Activated CD4-positive, alpha-beta T cell treated with anti-CD3 and anti-CD28 coated beads for 24 hours (primary cell): ENCODE measurements at places on chromosomes 5 and 9.

GRCh38 chr9:126497660-126498275, 116.0 kb upstream of the LMX1B start:
- no peak for DNase-seq

DNA sequence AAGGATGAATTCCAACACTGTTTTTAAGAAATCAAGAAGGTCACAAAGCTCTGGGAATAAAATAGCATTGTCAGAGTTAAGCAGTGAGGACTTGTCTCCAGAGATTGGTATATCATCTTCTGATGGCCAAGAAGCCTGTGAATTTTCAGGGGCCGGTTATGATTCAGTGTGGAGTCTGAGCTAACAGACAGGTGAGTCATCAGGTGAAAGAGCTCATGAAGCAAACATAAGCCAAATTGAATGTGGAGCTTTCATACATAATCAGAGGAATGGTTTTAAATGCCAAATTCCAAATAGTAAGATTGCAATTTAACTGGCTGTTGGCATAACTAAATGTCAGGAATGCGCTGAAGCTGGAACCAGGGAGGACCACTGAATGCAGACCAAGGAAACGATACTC, 494.2 kb downstream of the MTRR start:
- DNase-seq: no peak

GRCh38 chr5:82054004-82054710, 82.3 kb downstream of the ATG10 start:
- DNase-seq: no peak

DNA sequence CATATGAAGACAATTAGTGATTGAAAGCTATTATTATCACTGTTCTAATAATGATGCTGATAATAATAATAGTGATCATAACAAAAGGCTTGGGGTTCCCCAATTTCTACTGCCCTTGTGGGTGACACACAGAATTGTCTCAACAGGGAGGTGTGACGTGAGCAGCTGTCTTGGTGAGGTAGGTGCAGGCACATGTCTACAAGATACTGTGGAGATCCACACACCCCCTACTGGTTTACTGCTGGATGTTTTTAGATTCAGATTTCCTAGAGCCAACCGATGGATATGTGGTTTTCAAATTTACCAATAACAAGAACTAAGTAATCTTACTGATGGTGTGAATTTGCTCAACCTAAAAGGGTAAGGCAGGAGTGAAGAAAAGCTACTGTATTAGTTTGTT, 139.0 kb downstream of the TARS1 start:
- DNase-seq: no peak

DNA sequence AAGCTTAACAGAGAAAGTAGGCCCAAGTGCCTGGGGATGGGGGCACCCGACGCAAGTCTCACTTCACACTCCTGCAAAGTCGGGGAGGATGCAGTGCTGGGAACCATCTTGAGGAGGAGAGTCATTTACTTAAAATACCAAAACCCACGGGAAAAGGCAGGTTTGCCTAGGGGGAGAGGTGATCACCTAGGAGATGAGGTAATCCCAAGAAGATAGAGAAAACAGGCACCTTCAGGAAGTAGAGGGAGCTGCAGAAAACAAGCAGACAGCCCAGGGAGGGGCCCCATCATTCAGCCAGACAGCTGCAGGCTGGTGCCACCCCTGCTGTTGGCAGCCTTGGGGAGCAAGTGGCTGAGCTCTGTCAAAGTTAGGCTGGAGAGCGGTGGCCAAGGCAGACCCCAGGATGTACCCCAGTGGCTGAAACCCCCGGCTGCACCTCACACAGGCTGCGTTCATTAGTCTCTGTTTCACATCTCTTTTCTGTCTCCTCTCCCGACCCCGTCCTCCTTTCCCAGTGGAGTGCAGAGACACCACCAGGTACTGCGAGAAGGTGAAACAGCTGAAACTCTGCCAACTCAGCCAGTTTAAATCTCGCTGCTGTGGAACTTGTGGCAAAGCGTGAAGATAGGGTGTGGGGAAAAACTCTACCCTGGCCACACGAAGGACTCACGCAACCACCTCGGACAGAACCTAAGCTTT, 124.9 kb downstream of the SAXO1 start:
- DNase-seq: no peak

GRCh38 chr9:34413231-34413852, 36.6 kb upstream of the MYORG start:
- peak; percentile 19 for DNase-seq

GRCh38 chr9:87812375-87813118, 70.1 kb upstream of the SPATA31E1 start:
- DNase-seq: peak; percentile 21

DNA sequence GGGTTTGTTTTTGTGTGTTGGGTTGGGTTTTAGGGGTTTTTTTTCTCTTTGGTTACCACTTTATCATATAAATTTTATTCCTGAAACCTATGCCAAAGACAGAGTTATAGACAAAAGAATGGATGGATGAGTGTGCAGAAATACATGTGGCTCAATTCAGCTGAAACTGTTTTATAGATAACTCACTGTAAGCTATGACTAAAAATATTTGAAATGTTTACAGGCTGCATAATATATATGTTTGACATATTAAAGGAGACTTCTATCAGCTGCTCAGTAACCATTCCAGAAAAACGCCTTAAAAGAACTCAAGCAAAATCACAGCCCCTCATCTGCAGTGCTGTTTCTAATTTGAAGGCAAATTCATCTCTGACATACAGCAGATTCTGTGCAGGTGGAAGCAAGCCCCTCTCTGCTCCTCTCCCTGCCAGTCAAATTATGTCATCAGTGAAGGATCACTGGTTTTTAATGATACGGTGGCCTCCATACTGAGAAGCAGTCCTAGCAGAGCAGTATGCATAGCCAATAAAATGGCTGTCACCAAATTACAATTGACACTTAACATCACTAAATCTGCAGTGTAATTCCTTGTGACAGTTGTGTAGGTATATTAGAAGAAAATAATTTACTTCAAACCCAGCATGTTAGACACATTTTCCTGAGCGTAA, 301.6 kb downstream of the NR2F1-AS1 start:
- no peak for DNase-seq

- DNase-seq: no peak
Observed at GRCh38 chr9:124454791-124455443, 4.7 kb downstream of the ADGRD2 start.

DNA sequence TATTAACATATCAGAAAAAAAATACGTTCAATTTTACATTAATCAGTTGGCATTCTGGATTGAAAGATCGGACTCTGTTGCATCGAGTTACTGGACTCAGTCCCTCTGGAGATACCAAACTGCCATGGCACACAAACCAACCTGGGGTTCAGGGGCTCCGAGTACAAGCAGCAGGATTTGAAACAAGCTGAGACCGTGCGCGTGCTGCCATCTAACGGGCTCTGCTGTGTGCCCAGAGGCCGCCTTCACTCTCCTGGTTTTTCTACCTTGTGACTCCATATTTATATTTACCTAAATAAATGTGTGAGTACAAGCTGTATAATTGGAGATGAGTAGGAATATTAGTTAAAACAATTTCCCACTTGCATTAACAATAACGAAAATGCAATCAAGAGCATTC, 48.2 kb downstream of the ANXA1 start:
- DNase-seq: no peak

DNA sequence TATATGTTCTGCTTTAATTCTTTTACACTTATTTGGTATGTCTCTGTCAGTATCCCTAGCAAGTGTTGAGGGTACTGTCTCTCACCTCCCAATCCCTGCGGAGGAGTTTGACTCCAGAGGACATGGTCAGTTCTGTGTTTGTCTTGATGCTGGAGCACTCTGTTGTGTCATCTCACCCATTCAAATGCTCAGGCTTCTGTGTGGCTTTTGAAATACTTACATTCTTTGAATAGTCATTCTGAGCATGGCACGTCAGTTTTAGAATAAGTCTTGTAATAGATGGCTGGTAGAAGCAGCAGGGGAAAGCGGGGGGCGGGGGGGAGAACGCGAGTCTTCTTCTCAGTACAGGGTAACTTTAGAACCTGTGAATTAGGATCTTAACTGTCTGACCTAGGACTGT, 12.3 kb downstream of the MAST4 start:
- DNase-seq: no peak
